Hematopoietic multipotent progenitor cell treated with erythropoietin and hydrocortisone succinate and interleukin-3 and kit ligand, for 4 days (in vitro differentiated cells): ENCODE measurements at places on chromosomes 16 and 17.

- DNase-seq, result no peak
Measured at GRCh38 chr17:67504182-67504581, 127.1 kb downstream of the PITPNC1 start.

GRCh38 chr17:7120123-7120522 is 5.5 kb upstream of the ASGR2 start:
- no peak for DNase-seq

- DNase-seq, result peak; percentile 20
Measured at GRCh38 chr16:14301169-14302030, 230.3 kb downstream of the MRTFB start.

DNA sequence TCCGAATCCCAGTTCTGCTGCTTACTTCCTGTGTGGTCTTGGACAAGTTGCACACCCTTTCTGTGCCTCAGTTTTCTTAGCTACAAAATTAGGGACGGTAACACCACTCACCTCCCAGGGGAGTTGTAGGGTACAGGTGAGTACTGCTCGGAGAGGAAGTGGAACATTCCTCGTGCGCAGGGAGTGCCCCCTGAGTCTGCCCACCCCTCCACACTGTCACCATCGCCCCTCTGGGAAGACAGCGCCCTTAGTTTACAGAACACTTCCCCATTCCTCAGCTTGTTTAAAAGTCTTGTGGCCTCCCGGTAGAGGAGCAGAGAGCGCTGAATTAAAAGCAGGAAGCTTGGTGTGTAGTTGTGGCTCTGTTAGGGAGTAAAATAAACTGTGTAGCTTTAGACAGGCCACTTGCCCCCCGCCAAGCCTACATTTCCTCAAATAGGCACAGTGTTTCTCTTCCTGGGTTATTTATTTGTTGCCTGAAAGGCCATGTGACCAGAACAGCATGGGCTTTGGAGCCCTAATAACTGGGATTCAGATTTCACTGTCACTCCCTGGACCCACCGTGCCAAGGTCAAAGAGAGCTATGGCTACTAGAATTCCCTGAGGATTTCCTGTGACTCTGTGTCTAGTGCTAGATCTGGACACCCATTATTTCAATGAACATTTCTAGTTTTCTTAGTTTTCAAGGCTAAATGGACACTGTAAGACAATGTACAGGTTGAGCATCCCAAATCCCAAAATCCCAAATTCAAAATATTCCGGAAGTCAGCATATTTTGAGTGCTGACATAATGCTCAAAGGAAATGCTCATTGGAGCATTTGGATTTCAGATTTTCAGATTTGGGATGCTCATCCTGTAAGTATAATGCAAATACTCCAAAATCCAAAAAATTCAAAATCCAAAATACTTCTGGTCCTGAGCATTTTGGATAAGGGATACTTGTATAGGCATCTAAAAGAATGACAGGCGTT is 372.5 kb downstream of the SNX29 start:
- peak; percentile 68 for DNase-seq

- DNase-seq, result no peak
Measured at GRCh38 chr16:65994291-65994690, 372.2 kb upstream of the CDH5 start.

GRCh38 chr17:44210342-44211192 is 8.9 kb downstream of the UBTF start:
- DNase-seq, result peak; percentile 96

DNA sequence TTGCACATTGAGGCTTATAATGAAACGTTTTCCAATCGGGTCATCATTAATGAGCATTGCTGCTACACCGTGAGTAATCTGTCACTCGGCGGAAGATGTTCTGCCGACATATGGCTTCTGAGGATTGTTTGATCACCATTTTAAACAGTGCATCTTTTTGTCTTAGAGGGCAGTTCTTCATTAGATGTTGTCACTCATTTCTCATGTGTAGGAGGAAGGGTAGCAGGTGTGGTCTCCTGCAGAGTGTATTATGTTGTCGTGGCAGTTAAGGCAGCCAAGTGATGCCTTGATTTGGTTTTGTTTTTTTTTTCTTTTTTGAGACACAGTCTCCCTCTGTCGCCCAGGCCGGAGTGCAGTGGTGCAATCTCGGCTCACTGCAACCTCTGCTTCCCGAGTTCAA is 50.5 kb downstream of the SEC14L1 start:
- DNase-seq, result no peak

DNA sequence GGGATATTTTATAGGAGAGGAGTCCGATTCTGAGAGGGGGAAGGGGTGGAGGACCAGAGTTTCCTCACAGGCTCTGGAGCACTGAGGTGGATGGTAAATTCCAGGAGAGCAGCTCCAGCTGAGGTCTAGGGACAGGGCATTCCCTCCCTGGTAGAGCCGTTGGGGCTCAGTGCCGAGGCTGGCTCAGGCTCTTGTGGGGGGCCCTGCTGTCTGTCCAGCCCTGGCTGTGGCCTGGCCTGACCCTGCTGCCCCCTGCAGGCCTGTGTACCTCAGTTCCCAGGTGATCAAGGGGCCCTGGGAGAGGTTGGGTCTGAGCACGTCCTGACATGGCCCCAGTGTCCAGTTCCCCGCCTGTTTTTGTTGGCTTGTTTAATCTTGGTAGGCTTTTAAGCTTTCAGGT is 16.8 kb downstream of the ZNF750 start:
- no peak for DNase-seq

DNA sequence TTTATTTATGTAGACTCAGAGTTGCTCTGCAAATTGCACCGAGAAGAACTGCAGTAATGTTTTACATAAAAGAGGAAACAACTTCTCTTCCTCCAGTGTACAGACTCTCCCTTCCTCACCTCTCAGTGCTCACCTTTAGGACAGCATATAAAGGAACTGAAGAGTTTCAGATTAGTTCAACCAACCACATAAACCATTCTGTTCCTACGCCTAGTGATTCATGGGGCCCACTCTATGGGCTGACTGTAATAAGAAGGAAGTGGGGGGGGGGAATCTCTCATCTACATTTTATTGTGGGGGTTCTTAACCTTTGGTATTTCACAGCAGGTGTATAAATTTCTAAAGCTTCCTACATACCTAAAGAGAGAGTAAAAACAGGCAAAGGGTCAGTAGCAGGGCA is 18.3 kb downstream of the ZSWIM7 start:
- DNase-seq, result peak; percentile 60

DNA sequence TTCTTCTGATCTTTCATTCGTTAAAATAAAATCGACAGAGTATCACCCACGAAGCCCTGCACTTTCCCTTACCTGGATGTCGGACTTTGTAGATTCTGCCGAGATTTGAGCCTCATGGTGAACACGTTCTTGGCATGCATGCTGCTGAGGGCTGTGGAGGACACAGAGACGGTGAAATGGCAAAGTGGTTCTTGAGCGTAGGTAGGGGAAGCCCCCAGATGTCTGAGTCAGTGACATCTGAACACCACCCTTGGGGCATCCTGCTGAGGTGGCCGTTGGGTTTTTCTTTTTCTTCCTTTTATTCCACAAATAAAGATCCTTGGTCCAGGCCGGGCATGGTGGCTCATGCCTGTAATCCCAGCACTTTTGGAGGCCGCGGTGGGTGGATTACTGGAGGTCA is 33.9 kb downstream of the NOS2 start:
- DNase-seq, result no peak

DNA sequence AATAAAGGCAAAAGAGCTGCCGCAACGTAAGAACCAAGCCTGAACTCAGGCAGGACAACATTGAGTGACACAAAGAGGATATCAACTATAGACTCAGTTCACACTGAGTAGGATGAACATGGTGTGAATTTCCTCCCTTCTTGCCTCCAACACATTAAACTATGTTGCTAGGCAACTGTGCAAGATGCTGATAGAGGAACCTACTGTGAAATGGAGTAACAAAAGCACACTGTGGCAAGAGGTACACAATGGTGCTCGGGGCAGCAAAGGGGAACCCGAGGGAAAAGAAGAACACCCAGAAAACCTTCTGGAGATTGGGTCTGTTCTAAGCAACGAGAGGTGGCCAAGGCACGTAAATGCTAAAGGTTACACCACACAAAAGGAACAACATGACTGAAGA is 34.1 kb downstream of the GRB2 start:
- DNase-seq, result peak; percentile 62

- DNase-seq, result no peak
Measured at GRCh38 chr16:85917012-85917411, 18.1 kb downstream of the IRF8 start.

DNA sequence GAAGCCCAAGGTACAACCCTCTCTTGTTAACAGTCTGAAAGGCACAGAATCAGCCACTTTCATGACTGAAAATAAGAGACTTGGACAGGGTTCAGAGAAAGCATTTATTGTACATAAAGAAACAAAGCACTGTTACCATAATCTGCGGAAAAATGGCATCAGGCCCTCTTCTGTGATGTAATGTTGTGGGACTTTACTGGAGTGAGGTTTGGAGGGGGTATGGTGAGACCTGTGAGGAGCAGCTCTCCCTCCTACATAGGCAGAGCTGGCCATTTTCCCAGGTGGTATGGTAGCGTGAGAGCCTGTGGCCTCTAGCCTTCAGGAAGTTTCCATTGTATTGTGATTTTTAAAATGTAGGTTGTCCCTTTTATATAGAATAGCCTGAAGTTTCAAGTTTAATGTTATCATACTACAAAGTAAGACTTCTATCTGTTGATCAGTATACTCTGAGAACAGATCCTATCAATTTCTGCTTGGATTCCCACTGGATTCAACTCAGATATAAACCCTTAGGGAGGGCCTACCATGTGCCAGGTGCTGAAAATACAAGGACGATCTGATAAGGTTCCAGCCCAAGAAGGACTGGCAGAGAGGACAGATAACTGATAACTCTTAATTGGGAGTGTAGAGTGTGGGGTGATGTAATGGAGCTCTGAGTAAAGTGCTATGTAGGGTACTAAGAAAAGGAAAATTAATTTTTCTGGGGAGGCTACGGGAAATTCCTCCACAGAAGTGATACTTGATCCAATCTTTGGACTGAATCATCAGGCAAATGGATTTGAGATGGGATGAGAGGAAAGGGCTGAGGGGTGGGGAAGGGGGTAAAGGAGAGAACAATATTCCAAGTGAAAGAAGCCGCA is 4.1 kb upstream of the YPEL2 start:
- no peak for DNase-seq

- no peak for DNase-seq
Measured at GRCh38 chr16:3252967-3253366, 3.5 kb downstream of the MEFV start.

GRCh38 chr17:49361129-49361901 is 735 bp downstream of the ZNF652 start:
- peak; percentile 94 for DNase-seq

DNA sequence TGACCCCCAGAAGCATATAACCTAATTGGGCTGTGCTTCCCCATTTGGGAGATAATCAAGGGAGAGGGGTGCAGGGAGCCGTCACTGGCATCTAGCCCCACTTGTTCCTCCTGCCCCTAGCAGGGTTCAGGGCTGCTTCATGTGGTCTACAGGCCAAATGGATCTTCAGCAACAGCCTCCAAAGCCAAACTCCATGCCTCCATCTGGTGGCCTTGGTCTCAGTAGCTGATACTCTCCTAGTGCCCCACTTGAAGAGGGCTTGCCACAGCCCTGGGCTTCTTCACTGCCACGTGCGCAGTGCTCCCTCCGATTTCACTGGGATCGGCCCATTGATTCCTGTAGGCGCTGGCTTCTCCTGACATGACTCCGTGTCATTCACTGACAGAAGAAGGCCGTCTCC is 24.6 kb downstream of the LYRM9 start:
- DNase-seq, result no peak

GRCh38 chr16:1374418-1375297 is 22.9 kb downstream of the GNPTG start:
- peak; percentile 22 for DNase-seq

DNA sequence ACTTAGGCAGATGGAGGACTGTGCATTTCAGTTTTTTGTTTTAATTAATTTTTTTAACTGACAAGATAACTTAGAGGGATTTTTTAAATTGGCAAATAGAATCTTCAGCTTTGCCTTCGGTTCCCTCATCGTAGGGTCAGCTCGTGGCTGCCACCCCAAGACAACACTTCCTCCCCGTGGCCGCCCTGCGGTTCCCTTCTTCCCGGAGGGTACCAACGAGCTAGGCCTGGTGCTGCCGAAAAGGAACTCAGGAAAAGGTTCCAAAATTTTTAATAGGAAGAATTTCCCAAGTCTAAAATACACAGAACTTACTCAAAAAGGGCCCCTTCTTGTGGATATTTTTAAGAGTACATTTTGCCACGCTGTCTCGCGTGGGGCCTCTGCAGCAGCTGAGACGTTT is 210.4 kb upstream of the CHMP6 start:
- peak; percentile 49 for DNase-seq
